Upper lobe of right lung (tissue), 1 donor: ENCODE measurements at places on chromosomes 7 and 10. TPM values are rescaled to one million over a fixed set of nuclear protein-coding genes. Genes with fewer than 3 reads are reported as not detected.

CYP26C1 gene
- total RNA-seq = 0.35 TPM

GRCh38 chr7:65307651-65308299 is 65.9 kb upstream of the ZNF92 start:
- no peaks in the 10 kb centered on the region for H3K36me3 ChIP-seq
- DNase-seq = no peak
- H3K27ac ChIP-seq = no peak overlapping the region
- H3K27me3 ChIP-seq = peaks cover 6% of the 10 kb centered on the region
- peaks cover 3% of the 10 kb centered on the region for H3K4me1 ChIP-seq
- H3K4me3 ChIP-seq = no peak overlapping the region

DNA sequence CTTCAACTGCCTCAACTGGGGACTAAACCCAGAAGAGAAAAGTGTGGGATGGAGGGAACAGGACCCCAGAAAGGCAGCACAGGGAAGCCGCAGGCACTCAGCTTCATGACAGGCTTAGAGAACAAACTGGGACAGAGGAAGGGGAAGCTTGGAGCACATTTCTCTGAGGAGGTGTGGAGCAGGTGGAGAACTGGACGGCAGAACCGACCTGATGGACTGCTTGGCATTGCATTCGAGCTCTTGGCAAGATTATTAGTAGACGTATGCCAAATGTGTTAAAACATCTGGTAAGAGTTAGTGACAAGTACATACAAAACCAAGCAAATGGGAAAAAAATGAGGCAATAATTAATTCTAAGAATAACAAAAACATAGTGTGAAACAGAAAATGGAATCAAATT is 335.7 kb downstream of the SFMBT2 start:
- H3K4me3 ChIP-seq = no peak overlapping the region
- peaks cover 2% of the 10 kb centered on the region for H3K27me3 ChIP-seq
- no peak overlapping the region for H3K27ac ChIP-seq
- H3K4me1 ChIP-seq = no peaks in the 10 kb centered on the region

DNA sequence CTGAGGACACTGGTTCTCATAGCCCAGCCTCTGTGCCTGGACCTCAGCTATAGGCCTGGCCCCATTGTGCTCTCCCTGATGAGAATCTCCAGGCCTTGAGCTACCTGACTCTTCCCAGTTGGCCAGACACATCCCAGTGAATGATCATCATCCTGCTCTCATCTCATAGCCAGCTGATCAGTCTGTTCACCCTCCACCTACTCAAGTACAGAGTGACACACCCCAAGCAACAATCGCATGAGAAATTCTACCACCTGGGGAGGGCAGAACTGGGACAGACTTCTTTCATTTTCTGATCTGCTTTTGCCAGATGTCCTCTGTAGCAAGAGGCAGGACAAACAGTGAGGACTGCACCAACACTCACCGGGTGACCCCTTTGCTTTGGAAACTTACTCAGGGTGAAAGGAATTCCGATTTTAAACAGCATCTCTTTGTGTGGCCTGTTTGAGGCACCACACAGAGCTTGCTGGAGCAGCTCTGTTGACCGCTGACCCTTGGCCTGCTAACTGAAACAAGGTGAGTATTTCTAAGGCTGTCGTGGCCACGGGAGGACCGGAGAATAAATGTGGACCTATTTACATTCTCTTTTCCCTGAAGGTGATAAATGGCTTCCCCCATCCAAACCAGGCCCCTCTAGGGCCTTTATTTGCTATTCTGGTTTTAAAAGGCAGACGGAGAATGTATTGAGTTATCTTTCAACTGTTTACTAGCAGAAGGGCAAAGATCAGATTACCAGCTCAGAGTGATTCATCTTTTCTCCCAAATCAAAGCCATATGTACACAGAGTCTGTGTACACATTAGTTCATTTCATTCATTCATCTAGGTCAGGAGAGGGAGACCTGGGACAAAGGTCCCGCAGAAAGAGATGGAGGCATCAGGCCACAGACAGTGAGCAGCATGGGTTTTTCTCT is 181.4 kb upstream of the TNS3 start:
- H3K36me3 ChIP-seq = no peaks in the 10 kb centered on the region
- H3K4me1 ChIP-seq = no peaks in the 10 kb centered on the region
- DNase-seq = no peak
